Stimulated activated naive CD4-positive, alpha-beta T cell treated with Interleukin-2 at 50 U/mL for 16 hours (primary cell): ENCODE measurements at places on chromosomes 7 and 10.
A peak's percentile ranks its signal among the peaks of the same experiment; 100 is the strongest.

DNA sequence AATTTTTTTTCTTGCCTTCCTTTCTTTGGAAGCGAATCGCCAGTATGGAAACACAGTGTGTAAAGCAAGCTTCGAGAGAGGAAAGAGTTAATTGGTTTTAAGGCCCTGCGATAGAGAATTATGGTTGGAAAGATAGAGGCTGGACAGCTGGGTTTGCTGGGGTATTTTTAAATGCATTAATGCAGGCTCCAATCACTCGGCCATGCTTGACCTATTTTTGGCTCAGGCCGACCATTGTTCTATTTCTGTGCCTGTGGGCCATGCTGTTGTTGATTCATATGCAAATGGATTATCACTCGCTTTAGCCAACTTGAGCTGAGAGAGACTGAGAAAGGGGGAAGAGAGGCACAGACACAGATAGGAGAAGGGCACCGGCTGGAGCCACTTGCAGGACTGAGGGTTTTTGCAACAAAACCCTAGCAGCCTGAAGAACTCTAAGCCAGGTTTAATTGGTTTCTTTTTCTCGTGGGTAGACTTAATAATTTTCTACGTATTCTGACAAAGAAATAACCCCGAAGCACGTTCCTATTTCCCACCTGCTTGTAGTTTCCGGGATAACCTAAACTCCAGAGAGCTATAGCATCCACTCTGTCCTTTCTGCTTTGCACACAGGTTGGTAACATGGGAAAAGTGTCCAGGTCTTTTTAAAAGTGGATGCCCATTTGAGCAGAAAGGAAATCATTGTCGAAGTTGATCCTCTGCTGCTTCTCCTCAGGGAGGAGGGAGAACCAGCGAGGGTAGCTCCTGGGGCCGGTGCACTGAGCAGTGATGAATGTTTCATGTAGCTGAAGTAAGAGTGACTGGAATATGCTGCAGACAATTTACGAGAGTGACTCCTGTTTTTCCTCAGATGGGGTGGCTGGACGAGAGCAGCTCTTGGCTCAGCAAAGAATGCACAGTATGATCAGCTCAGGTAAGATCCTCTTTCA is at the start of gene HDAC9:
Gene HDAC9, plus strand, starts transcription at position 338 of the 929 bp plus-strand sequence. Its CDS starts 554 bp downstream, at position 892.
- no peak for DNase-seq

DNA sequence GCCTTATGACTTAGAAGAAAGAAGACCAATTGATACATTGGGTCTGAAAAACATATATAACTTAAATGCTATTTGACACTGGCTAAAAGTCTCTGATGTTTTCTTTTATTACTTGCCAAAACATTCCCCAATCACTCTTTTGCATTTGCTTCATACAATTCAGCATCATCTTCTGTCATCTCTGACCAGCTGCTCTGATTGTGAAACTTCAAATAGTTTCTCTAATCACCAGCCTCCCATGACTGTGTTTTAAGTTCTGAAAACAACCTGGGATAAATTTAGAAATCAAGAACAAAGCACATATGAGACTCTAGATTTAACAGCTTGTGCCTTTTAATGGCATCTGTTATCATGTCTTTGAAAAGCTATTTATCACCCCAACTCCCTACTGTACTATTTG is 208.4 kb upstream of the KCND2 start:
- DNase-seq: no peak

DNA sequence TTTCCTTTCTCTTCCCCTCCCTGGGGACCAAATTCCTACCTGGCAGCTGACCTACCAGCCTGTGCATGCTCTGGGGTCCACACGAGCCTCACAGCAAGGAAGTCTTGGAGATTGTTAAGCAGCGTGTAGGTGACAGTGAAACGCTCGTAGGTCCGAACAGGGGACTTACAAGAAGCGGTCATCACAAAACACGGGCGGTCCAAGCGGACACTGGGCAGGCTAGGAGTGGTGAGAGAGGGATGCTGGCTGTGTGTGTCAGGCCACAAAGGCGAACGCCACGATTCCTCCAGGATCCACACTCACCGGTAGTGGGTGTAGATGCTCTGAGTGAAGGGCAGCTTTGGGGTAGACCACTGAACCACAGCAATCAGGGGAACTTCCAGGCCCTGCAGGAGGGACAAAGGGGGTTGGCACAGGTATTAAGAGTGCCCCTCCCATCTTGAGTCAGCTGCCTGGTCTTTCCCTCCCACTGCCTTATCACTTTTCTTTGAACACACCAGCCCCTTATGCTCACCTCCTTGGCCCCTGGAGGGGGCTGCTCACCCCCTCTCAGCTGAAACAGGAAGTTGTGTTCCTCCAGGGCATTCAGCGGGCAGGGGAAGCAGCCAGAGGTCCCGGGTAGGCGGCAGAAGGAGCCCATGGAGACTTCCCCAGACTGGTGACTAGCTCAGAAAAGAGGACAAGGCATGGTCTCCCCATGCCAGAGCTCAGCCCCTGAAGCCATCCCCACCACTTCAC is 2.0 kb downstream of the TRAPPC14 start:
- no peak for DNase-seq

DNA sequence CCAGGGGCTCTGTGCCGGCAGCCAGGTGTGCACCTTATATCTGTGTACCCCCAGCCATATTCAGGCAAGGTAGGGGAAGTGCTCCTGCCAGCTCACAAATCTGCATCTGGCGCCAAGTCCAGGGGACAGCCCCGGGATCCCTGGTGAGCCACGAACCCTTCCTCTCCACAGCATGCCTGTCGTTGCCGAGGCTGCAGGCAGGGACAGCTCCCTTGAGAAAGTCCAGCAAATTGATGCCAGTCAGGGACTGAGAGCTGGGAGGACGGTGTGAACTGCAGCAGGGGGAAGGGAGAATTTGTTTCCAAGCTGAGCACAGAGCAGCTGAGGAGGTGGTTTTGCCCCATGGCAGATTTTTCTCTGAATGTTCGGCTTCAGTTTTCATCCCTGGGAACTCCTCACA is 919 bp downstream of the PLA2G12B start:
- DNase-seq: no peak

- no peak for DNase-seq
These were observed 212.7 kb upstream of the KCND2 start for GRCh38 chr7:120060281-120060680.

DNA sequence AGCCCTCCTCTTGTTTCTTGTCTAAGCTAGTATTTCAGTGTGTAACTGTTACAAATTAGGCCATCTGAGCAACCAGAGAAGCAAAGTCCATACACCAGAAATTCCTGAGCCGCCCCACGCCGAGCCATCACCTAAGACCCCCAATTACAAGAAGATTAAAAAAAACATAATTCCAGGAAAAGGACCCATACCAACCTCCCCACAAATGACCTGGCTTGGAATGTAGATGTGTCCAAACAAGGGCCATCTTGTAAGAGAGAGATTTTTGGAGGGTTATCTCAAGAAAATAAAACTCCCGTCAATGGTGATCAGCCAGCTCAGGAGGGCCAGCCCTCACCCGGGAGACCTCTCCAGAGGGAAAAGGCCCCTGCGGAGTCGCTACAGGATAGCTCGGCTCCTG is 83.1 kb downstream of the LRGUK start:
- DNase-seq: no peak

DNA sequence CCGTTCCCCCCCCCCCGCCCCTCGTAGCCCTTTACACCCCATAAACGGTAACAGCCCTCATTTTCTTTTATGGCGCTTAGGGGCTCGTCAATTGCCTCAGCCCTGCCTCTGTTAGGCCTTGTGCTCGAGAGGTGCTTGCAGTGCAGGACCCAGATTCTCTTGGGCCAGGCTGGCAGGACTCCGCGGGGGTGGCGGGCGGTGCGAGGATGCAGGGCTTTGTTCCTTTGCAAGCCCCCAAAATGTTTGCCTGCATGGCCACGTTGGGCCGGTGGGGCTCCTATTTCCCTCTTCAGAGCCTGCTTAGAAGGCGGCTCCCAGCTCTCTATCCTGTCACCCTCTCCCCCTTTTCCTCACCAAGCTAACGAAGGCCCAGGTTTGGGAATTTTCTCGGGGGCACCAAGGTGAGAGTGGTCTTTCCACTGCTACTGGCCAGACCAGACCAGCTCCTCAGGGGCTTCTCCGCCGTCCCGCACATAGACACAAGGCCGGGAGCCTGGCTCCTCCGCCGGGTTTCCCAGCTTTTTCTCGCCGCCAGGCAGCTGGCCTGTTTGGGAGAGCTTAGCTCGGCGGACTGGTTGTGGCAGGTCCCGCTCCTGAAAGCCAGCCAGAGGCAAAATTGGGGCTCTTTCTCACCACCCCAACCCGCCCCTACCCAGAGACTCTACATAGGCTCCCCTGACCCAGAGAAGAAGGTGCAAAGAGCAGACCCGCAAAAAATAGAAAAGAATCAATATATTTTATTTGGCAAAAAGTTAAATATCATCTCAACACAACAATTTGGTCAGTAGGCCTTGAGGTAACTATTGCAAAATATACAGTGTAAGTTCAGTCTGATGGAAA is 3.4 kb downstream of the HOXA9 start:
- no peak for DNase-seq

GRCh38 chr10:110044681-110045080 is 36.9 kb downstream of the ADD3 start:
- DNase-seq: no peak

GRCh38 chr7:87316097-87316700 is 29.3 kb upstream of the CROT start:
- no peak for DNase-seq

DNA sequence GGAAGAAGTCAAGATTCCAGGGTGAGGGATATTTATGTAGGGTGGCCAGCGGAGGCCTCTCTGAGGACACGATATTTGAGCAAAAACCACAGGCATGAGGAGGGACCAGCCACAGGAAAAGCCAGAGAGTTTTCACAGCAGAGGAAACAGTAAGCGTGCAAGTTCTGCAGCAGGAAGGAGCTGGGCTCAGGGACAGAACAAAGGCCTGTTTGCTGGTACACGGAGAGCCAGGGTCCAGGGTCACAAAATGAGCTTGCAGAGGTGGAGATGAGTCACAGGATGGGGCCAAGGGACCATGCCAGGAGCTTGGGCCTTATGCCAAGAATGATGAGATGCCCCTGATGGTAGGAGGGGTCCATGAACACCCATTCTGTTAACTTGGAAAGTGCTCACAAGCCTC is 283.5 kb downstream of the PLXNA4 start:
- DNase-seq: no peak

DNA sequence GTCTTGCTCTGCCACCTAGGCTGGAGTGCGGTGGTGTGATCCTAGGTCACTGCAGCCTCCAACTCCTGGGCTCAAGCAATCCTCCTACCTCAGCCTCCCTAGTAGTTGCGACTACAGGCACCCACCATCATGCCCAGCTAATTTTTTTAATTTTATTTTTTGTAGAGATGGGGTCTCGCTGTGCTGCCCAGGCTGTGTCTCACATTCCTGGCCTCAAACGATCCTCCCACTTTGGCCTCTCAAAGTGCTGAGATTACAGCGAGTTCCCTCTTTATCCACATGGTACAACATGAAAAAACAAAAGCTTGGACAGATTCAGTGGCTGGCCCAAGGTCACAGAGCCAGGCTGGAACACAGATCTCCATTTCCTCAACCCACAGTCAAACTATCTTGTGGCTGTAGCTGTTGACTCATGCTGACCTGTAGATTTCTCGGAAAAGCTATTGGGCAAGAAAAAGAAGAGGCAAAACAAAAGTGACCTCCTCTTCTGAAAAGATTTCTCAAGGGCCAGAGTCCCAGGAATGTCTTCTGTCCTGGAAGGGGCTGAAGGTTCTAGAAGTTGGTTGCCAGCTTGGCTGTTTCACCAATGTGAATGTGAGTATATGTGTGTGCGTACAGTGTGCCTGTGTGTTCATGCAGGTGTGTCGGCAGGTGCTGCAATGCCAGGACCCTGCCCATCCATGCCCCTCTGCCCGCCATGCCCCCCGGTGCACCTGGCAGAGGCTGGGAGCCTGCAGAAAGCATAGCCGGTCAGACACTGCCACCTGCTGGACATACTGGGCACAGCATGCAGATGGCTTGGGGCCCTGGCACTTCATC is 28.4 kb downstream of the TMEM130 start:
- peak; percentile 59 for DNase-seq

DNA sequence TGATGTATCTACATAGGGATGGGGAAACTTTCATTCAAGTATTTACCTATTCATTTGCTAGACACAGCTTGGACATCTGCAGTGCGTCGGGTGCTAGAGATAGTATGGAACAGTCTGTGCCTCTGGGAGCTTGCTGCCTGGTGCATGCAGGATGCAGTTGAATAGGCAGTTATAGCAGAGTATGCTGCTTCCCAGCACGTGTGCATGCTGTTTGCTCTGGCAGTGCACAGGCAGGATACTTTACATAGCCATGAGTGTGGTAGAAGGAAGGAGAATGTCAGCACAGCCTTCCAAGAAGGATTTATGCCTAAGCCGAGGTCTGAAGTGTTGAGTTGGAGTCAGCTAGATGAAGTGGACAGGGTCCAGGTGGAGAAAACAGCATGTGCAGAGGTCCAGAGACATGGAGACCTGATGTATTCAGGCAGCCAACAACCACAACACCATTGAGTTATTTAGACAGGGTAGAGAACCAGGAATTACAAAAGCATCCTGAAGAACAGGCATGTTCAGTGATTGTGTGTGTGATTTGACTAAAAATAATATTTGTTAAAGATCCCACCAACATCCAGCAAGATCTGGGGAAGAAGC is 8.1 kb downstream of the MAP3K8 start:
- no peak for DNase-seq

GRCh38 chr7:44387389-44387788 is 62.0 kb upstream of the CAMK2B start:
- no peak for DNase-seq

DNA sequence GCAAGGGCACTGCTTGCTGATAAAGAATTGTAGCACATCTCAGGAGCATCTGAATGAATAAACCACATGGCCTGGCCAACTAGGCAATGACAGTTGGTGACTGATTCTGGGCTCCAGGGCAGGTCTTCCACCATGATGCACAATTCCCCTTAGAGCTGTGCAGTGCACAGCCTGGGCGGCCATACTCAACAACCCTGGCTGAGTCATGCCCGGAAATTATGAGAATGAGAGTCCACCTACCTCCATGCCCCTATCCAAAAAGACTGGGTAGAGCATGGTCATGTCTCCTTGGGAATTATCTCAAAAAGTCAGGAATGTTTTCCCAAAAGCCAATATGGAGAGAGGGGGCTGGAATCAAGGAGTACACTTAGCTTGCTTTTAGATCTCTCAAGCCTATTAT is 425.6 kb downstream of the PLXNA4 start:
- no peak for DNase-seq

DNA sequence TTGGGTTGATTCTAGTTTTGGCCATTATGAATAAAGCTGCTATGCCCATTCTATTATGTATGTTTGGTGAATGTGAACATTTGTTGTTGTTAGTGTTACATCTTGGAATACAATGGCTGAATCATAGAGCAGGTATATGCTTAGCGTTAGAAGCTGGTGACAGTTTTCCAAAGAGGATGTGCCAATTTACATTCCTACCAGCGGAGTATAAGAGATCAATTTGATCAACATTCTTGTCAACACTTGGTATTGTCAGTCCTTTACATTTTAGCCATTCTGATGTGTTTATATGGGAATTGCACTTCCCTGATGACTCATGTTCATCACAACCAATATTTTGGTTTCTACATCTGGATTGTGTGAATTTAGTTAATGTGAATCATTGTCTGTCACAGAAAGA is 37.8 kb upstream of the COBL start:
- DNase-seq: no peak

GRCh38 chr7:108303332-108303731 is 152.9 kb downstream of the NRCAM start:
- DNase-seq: no peak

- no peak for DNase-seq
These were observed 13.1 kb downstream of the CCNY start for GRCh38 chr10:35349389-35349915.

- no peak for DNase-seq
These were observed 148.1 kb downstream of the SLC25A13 start for GRCh38 chr7:96173781-96174180.
